ENCODE measurements at places on chromosomes 5 and 9.

- no peak for DNase-seq
Observed at GRCh38 chr5:59557572-59557971, 336.0 kb downstream of the PDE4D start.

DNA sequence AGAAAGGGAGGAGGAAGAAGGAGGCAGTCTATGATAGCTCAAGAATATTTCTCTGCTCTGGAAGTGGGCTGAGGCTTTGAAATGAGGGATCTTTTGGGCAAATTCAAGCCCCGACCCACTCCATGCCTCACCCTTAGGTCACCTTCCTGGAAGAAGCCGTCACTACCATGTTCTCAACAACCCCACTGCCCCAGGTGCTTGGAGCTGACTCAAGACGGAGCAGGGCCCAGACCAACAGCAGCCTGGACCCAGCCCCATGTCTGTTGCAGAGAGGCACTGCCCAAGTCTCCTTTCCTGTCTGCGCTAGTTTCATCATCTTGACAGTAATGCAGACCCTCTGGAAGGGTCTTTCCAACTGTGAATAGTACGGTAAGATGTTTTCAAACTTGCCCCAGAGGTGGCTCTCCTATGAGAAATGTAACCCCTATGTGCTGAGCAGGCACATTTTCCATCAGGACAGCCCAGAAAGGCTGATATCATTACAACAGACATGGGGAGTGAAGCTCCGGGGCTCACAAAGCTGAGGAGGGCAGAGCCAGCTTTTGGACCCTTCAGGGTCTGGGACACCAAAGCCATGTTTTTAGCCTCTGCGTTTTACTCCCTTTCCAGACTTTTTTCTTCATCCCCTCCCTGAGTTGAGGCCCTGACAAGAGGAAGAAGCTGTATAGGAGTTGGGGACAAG is 128.2 kb upstream of the LARP1 start:
- no peak for DNase-seq

- DNase-seq, result no peak
Observed at GRCh38 chr9:137672907-137673791, 54.3 kb downstream of the EHMT1 start.

DNA sequence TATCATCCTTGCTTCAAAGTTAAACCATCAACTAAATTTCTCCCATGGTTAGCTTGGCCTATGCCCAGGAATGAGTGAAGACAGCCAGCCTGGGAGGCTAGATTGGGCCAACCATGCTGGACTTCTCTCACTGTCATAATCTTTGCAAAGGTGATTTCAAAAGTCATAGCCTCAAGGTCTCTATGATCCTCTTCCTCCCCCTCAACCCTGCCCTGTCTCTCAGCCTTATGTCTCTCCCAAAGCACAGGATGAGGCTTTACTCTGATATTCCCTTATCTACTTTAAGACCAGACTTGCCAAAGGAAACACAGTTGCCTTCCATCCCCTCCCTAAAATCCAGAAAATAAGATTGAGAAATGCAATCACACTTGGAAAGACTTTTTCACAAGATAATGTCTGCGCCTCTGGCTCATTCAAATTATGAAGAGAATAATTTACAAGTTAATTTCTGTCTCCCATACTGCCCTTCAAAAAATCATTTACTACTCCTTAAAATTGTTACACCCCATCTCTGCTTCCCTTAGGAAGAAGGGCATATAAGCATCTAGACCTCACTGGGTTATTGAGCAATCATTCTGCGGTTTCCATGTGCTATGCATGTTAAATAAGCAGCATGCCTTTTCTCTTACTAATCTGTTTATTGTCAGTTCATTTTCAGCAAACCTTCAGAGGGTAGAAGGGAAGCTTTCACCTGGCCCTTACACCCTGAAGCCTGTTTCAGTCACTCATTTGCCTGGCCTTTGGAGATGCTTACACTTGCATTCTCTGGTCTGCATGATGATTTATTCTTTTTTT is 113.8 kb upstream of the ANKRD55 start:
- no peak for DNase-seq

- DNase-seq, result no peak
Observed at GRCh38 chr5:169805937-169806700, 169.0 kb downstream of the DOCK2 start.

- no peak for DNase-seq
Observed at GRCh38 chr9:101383361-101383760, 1.4 kb downstream of the BAAT start.

- no peak for DNase-seq
Observed at GRCh38 chr5:131148835-131149234, 16.2 kb downstream of the HINT1 start.

DNA sequence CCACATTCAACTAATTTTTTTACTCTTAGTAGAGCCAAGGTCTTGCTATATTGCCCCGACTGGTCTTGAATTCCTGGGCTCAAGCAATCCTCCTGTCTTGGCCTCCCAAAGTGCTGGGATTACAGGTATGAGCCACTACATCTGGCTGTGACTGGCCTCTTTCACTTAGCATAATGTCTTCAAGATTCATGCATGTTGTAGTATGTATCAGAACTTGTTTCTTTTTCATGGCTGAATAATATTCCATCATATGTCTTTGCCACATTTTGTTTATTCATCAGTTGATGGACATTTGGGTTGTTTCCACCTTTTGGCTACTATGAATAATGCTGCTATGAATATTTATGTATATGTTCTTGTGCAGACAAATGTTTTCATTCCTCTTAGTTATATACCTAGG is 12.8 kb upstream of the WHRN start:
- DNase-seq, result no peak

GRCh38 chr5:149262315-149262714 is 9.3 kb upstream of the AFAP1L1 start:
- DNase-seq, result no peak

DNA sequence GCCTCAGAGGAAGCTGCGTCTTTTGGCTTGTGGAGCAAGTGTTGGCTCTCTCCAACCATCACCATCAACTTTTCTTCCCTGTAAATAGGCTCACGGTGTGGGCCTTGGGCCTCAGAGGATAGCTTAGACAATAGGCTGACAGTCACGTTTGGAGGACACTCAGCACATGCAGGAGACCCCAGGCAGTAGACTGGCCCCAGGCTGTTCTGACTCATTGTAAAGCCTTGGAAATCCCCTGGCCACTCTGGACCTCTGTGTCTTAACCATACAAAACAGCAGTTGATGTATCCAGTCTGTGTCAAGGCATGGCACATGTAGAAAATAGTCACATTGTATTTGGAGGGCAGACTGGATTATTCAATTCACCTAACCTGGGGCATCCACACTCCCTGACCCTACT is 18.6 kb downstream of the CD74 start:
- DNase-seq, result no peak

- DNase-seq, result no peak
Observed at GRCh38 chr9:14315875-14316601, 2.1 kb upstream of the NFIB start.

DNA sequence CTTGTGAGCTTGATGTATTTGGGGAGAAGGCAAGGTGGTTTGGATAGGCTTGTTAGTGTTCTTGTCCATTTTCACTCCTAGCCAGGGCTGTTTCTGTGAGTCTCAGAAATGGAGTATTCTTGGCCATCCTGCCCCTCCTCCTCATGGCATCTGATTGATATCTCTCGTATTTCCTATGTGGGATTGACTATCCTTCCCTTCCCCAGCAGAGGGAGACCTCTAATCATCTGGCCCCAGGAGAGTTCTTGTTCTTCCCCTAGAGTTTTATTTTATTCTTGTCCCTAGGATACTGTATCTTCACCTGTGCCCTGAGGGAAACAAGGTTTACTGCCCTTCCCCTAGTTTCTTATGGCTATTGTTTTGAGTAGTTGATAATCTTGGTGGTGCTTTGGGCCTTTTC is 114.4 kb downstream of the VPS13A start:
- DNase-seq, result no peak

GRCh38 chr5:37197340-37198050 is 51.7 kb downstream of the CPLANE1 start:
- DNase-seq, result no peak

GRCh38 chr9:126564128-126564527 is 49.6 kb upstream of the LMX1B start:
- no peak for DNase-seq

GRCh38 chr9:35743452-35743851 is 5.6 kb downstream of the GBA2 start:
- no peak for DNase-seq

DNA sequence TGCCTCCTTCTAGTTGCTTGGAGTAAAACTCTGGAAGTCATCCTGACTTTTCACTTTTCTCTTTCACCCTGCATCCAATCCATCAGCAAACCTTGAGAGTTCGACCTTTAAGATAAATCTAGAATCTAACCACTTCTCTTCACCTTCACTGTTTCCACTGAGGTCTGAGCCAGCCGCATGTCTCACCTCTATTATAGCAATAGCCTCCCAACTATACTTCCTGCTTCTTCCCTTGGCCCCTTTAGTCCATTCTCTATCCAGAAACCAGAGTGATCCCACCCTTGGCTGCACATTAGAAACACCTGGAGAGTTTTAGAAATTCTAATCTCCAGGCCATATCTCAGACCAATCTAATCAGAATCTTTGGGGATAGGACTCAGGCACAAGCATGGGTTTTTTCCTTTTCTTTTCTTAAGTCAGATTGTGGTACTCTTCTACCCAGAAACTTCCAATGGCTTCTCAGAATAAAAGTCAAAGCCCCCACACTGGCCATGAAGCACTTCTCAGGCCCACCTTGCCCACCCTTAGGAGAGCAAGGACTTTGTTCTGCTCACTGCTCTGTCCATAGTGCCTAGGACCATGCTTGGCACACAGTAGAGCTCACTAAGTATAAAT is 33.1 kb downstream of the MFAP3 start:
- no peak for DNase-seq

DNA sequence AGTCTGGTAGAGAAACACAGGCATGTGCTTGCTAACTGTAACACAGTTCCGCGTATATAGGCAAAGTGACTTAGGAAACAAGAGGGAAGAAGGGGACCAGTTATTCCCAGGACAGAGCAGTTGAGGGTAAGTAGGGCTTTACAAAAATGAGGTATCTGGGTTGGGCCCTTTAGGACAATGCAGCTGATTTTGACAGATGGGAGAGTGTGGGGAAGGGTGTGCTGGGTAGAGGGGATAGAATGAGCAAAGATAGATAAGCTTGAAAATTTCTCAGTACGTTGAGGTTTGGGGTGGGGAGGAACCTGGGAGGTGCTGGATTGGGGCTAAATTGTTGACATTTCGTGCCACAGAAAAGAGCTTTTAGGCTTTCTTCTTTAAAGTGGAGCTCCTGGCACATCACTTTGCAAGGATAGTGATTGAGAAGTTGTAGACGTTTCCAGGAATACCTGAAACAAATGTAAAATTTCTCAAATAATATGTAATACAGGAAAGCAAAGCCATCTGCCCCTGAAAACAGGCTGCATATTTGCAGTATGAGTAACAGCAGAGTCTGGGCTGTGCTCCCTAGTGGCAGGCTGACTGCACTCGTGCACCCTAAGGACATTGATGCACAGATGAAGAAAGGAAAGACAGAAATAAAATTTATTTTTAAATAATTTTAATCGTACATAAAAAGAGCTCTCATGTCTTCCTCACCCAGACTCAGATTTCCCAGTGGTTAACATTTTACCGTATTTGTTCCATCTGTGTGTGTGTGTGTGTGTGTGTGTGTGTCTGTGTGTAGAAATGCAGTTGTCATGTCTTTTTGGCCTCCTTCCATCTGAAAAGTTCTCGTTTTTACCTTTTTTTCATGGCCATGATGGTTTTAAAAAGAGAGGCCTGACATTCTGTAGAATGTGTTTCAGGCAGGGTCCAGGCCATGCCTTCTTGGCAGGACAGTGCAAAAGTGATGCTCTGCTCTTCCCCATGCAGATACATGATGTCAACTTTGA is 144.9 kb upstream of the DMRT1 start:
- DNase-seq, result no peak

DNA sequence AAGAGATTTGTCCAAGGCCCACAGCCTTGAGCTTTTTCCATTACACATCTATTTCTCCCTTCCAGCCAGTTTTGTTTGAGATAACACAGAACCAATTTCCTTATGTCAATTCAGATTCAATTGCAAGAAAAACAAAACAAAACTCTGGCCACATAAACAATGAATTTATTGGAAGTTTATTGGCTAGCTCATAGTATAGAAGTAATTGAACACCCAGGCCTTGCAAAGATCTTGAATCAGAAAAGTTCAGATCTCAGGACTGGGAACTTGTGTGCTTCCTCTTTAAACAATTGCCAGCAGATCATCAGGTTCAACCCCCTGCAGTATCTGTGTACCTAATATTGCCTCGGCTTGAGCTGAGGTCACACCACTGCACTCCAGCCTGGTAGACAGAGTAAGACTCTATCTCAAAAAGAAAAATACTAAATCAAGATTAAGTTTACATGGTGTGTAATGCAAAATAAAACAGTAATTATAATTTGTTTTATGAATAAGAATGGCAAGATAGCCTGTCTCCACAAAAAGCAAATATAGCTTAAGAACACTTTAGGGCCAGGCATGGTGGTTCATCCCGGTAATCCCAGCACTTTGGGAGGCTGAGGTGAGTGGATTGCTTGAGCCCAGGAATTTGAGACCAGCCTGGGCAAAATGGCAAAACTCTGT is 4.1 kb upstream of the ZCCHC10 start:
- DNase-seq, result no peak

DNA sequence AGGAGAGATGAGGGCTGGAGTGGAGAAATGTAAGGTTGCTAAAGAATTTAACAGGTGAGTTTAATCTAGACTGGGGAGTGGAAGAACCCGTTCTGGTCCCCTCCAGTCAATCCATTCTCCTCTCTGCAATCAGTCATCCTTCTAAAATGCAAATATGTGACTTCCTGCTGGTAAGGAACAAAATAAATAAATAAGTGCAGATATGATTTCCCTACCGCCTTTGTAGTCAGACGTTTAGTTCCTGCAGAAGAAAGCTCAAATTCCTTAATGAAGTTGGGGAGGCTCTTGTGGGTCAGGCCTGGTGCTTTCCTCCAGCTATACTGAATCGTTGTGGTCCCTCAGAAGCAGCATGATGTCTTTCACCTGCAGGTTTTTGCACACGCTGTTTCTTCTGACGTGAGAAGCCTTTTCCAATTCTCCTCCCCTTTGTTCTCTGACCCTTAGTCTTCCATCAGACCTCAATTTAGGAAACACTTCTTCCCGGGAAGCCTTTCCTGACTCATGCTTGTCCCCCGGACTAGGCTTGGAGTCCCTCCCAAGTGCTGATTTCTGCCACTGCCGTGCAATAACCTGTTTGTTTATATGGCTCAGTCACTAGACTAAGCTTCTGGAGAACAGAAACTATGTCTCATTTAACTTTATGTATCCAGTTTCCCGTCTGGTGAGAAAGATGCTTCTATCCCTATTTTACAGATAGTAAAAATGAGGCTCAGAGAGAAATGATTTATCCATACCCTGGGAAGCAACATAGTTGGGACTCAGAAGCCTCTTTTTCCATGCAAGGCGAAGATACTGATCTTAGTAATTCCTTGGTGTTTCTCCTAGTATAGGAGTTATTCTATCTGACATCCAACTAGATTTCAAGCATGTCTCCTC is 1.3 kb downstream of the ATP6V1G1 start:
- no peak for DNase-seq

GRCh38 chr9:135415586-135415985 is 64.0 kb upstream of the PPP1R26 start:
- DNase-seq, result no peak

GRCh38 chr5:73451224-73452130 is 2.9 kb upstream of the FOXD1 start:
- DNase-seq, result no peak

- DNase-seq, result no peak
Observed at GRCh38 chr9:118961857-118962256, 407.4 kb downstream of the BRINP1 start.
